ENCODE measurements at places on chromosomes 5 and 9.
A peak's percentile ranks its signal among the peaks of the same experiment; 100 is the strongest.

DNA sequence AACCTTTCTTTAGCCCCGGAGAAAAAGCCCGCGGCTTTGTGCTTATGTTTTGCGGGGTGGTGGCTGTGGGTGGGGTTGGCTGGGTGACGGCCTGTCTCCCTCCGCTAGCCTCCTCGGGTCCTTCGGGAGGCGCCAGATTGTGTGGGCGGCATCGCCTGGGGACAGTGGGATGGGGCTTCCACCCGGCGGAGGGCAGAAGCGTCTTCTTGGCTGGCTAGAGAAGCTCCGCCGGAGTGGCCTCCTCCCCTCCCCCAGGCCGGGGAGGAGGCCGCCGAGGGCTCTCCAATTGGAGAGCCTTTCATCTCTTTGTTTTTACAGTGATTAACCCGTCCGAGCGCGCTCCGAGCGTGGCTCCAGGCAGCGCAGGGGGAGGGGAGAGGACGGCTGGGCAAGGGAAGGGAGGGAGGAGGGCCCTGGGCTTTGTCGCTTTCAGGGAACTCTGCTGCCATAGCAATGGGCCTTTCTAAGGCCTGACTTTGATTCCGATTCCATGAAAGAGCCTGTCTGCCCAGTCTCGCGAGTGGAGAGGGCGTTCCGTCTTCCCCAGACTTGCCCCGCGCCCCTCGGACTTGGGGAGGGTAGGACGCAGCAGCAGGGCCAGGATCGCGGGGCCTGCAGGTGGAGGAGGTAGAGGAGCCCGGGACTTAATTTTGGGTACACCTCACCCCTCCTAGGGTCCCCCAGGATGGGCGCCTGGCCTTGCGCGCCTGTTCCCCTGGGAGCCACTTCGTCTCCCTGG lies 36.7 kb upstream of the TIFAB start:
- peak; percentile 84 for DNase-seq

DNA sequence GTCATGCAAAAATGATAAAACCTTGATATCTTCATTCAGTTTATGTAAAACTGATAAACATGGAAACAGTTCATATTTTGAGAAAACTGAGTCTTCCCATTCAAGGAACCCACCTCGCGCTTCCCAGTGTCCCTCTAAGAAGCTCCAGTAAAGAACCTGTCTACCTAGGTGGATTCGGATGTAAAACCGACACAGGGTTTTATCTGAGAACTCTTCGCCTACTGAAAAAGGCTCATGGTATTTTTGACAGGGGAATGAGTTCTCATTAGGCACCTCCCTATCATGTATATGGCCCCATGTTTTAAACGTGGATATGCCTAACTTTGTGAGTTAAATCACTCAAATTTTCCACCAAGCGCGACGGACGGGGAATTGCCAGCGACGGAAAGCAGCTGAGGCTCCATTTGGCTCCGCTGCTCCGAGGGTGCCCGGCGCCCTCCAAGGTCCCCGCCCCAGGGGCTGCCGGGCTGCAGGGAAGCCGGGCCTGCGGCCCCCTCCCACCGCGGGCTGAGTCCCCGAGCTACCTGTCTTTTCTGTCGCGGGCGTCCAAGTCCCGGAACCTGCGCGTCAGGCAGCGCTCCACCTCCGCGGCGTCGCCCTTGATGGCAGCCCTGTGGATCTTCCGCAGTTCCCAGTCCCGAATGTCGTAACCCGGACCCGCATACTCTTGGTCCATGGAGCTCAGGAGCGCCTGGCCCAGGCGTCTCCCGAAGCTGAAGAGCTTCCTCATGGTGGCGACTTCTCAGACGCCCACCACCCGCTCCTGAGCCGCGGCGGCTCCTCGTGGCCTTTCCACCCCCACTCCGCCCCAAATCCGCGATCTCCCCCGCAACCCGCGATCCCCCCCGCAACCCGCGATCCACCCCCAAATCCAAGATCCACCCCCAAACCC lies 594 bp downstream of the ANKRD18A start:
- no peak for DNase-seq

GRCh38 chr5:63563008-63563917 lies 399.0 kb downstream of the HTR1A start:
- no peak for DNase-seq

DNA sequence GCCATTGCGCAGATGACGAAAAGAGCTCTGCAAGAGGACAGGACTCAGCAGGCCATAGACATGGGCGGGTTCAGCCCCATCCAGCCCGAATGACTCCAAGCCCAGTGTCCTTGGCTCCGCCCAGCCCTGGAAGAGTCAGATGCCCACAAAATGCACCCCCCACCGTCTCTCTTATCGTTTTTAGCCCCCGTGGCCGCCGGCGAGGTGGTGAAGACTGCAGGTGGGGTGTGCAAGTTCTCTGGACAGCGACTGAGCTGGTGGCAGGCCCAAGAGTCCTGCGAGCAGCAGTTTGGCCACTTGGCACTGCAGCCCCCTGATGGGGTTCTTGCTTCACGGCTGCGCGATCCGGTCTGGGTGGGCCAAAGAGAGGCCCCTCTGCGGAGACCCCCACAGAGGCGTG lies 2.1 kb downstream of the ADGRD2 start:
- DNase-seq = no peak

- DNase-seq = no peak
These were observed 306.2 kb upstream of the PUM3 start for GRCh38 chr9:3150074-3150473.

DNA sequence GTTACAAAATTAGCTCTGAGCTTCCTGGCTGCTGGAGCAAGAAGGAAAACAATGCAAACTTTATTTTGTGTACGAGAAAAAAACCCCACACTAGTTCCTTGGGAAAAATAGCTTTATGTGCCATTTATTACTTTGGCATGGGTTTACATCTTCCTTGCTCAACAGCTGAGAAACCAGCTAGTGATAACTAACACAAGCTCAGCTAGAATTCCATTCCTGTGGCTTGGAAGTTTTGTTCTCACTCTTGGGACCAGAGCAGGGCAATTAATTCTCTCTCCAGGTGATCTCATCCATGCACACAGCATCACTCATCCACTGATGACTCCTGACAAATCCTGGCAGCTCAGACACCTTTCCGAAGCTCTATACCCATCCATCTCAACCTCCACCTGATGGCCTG lies 104.1 kb downstream of the CRB2 start:
- DNase-seq = no peak

DNA sequence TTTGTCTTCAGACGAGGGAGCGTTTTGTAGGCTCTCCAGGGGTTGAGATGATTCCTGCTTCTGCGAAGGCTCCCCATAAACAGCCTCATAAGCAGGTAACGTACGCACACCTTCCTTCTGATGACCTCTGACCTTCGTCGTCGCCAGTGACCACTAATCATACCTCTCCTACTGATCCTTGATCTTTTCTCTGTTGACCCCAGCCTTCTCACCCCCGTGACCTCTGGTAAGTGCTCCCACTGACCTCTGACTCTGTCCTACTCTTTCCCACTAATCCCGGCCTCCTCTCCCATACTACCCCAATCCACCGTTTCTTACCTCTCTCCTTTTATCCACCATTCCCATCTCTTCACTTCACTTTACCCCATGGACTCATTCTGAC lies 345 bp downstream of the DNAI1 start:
- no peak for DNase-seq

- DNase-seq = no peak
These were observed 7.4 kb downstream of the B4GALT1 start for GRCh38 chr9:33159777-33160127.
